Activated CD4-positive, CD25-positive, alpha-beta regulatory T cell treated with anti-CD3 and anti-CD28 coated beads, Interleukin-2, amount 50 U/mL, for 24 hours (primary cell): ENCODE measurements at places on chromosomes 13 and 19.

- ATAC-seq = no peak
These were observed 149.1 kb downstream of the NUFIP1 start for GRCh38 chr13:44840131-44840530.

DNA sequence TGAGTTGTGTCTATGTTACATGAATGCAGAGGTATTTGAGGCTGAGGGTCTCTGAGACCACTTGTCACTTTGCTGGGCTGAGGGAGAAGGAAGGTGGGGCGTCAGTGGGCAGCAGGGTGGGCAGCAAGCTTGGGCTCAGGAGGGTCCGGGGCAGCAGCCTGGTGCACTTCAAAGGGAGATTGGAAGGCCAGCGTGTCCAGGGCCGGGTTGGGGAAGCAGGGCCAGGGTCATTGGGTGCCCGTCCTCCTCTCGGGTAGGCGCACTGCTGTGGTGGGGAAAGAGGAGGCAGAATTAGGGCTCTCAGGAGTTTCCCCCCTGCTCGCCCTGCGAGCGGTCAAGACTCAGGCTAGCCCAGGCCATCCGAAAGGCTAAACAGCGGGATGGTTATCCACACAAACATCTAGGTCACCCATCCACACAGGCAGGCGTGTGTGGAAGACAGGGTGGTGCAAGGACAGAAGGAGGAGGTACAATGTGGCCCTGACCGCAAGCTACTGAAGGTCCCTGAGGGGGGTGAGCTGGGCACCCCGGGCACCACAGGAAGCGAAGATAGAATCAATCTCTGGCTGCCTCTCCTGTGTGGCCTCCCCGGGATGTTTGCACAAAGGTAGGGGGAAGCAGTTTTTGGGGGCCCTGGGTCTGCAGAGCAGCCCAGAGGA, 37.7 kb downstream of the MYO9B start:
- no peak for ATAC-seq

DNA sequence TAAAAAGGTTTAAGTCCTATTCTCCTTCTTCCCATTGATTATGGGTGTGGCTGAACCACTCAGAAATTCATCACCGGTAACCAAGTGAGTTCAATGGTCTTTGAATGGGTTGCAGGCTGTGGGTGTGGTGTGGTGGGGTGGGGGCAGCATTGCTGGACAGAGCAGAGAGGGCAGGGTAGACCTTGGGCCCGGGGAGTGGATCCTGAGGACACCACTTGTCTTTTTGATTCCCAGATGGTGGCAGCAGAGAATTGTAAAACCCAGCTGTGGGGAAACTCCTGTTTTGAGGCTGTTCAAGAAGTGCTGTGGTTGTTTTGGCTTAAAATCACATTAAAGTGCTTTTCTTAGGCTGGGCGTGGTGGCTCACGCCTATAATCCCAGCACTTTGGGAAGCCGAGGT, 45.8 kb upstream of the RGCC start:
- ATAC-seq = no peak

- ATAC-seq = peak; percentile 56
These were observed 8.3 kb downstream of the LCP1 start for GRCh38 chr13:46173656-46174055.

DNA sequence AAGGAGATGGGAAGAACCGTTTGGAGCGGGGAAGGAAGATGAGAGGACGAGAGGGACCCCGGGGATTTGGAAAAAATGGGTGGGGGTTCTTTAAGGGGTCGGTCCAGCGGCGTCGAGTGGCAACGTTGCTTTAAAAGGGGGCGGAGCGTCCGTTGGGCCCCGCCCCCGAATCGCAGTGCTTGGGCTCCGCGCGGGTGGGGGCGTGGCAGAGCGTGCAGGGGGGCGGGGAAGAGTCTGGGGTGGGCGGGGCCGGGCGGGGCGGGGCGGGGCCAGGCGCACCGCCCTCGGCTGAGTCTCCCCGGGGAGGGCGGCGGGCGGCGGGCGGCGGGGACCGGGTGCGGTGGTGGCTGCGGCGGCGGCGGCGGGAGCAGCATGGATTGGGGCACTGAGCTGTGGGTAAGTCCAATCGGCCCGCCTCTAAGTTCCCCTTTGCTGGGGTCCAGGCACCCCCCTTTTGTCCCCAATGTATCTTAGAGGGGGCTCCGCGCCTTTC, at the start of gene TRIP10:
TSS of gene TRIP10 (plus strand) at position 291 of the 493 bp plus-strand sequence. CDS start at position 373, 82 bp downstream.
- no peak for ATAC-seq

GRCh38 chr19:40332669-40333068, 15.5 kb downstream of the C19orf47 start:
- ATAC-seq = no peak

DNA sequence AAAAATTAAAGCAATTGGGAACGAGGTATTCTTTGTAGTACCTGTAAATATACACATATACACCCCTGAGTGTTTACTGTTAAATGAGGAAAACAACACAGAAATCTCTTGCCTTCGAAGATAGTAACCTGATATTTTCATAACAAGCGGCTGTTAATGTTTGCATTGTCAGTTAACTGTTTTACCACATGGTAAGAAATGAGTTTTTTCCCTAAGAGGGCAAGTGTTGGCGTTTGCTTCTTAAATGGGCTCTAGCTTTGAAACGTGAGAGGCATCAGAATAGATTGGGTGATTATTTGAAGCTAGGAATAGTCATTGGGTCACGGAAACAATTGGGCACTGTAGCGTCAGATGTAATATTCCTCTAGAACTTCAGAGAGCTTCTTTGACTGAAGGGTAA, 22.0 kb upstream of the UPF3A start:
- no peak for ATAC-seq

GRCh38 chr19:1459479-1459878, 9.6 kb downstream of the APC2 start:
- no peak for ATAC-seq

DNA sequence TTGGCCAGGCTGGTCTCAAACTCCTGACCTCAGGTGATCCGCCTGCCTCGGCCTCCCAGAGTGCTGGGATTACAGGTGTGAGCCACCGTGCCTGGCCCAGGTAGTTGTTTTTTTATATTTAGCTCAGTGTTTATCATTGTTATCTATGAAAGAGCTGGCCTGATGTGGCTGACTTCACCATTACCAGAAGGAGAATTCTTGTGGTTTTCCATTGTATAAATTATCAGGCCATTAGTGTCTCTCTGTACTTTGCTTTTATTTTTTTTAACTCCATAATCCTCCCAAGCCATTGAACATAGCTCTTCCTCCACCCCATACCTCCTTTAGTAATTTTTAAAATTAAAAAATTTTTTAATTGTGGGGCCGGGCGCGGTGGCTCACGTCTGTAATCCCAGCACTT, 24.2 kb downstream of the CERS4 start:
- no peak for ATAC-seq
